ENCODE measurements at places on chromosomes 6 and 20.

DNA sequence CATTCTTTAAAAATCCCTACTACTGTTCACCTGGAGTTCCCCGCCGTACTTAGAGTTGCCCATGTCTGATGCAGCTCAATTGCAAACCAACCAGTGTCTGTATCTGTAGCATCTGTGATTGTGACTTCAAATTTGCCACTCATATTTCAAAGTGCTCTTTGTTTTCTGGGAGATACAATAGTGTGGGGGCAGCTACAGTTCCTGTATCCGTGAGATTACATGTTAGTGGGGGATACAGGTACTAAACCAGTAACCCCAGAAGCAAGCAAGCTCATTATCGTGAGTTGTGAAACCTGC is 140.9 kb downstream of the ANKRD60 start:
- DNase-seq, result no peak

DNA sequence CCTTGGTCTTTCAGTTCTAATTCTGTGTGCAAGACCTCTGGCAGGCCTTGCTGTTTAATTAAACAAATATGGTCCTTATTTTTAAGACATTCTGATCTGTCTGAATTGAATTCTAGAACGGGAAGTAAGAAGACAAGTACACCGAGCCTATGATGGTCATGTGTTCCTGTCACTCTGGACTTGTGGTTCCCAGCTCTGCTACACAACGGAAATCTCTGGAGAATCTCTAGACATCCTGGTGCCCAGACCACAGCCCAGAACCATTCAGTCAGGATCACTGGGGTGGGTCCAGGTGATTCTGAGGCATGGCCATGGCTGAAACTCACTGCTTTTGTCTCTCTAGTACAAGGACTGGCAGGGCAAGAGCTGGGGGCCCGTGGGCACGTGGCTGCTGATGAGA is 15.9 kb upstream of the KCNK16 start:
- DNase-seq, result no peak

DNA sequence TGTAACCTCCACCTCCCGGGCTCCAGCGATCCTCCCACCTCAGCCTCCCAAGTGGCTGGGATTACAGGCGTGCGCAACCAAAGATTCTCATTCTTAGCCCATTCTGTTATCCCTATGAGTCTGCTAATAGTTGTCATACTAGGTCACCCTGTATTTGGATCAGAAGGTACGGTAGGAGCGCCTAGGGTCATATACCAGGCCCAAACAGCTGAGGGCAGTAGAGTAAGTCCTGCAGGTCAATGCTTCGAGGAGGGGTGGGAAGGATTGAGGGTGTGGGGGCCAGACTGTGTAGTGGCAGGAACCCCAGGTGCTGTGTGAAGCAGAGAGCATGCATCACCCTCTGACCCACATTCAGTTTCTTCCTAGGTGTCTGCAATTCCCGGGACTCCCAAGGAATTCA is 22.7 kb upstream of the POU5F1 start:
- DNase-seq, result no peak

- DNase-seq, result no peak
Measured at GRCh38 chr20:33730946-33731692, 677 bp upstream of the ZNF341 start.

DNA sequence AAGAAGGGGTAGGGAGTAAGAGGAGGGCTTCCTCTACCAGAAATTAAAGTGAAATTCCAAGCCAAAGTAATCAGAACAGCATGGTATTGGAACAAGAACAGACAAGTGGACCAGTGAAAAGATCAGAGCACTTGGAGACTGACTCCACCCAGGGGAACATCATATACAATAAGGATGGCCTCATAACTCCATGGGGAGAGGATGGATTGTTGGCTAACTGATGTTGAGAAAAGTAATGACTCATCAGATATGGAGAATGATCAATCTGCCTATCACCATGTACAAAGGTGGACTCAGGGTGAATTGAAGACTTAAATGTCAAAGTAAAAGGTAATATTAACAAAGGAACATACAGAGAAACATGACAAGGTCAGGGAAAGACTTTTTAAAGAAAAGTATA is 12.8 kb downstream of the SLC22A3 start:
- no peak for DNase-seq

- DNase-seq, result no peak
Measured at GRCh38 chr20:63915471-63915870, 20.5 kb downstream of the DNAJC5 start.

DNA sequence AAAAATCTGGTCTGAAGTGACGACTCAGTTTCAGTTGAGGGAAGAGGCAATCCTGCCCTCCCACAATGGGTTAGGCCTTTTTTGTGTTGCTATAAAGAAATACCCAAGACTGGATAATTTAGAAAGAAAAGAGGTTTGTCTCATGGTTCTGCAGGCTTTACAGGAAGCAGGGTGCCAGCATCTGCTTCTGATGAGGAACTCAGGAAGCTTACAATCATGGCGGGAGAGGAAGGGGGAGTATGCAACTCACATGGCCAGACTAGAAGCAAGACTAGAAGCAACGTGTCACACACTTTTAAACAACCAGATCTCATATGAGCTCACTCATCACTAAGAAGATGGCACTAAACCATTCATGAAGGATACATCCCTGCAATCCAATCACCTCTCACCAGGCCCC is 529.3 kb downstream of the KIF16B start:
- DNase-seq, result no peak

- DNase-seq, result no peak
Measured at GRCh38 chr6:157535340-157536222, 154.6 kb downstream of the ZDHHC14 start.

- no peak for DNase-seq
Measured at GRCh38 chr6:97026298-97026697, 101.8 kb downstream of the KLHL32 start.

All from stimulated activated CD4-positive, alpha-beta T cell treated with anti-CD3 and anti-CD28 coated beads, Interleukin-2, amount 100 ng/mL, for 48 hours (primary cell).